Spinal cord (tissue), 10 donors: ENCODE measurements at places on chromosomes 6 and 20. TPM values are rescaled to one million over a fixed set of nuclear protein-coding genes. Genes with fewer than 3 reads are reported as not detected.

The CAGE1 gene
- not detected for polyA plus RNA-seq

The CST2 gene
- polyA plus RNA-seq: not detected

The BTBD3 gene
- 99.2 TPM for polyA plus RNA-seq

The XKR7 gene
- 9.0 TPM for polyA plus RNA-seq

The CLVS2 gene
- polyA plus RNA-seq: 16.8 TPM

The LHFPL5 gene
- polyA plus RNA-seq: 2.0 TPM

The MAS1 gene
- 0.05 TPM for polyA plus RNA-seq

The TRAPPC3L gene
- 0.45 TPM for polyA plus RNA-seq

The GSTA1 gene
- polyA plus RNA-seq: not detected

The HSPA1L gene
- 6.1 TPM for polyA plus RNA-seq

The EFCAB8 gene
- 0.36 TPM for polyA plus RNA-seq

The TRIM10 gene
- polyA plus RNA-seq: 0.14 TPM

The SLC22A16 gene
- polyA plus RNA-seq: 0.63 TPM

The PNISR gene
- polyA plus RNA-seq: 203 TPM

The AIG1 gene
- polyA plus RNA-seq: 71.9 TPM

The GNL1 gene
- 97.1 TPM for polyA plus RNA-seq

The OR2J2 gene
- not detected for polyA plus RNA-seq

The EYS gene
- 1.3 TPM for polyA plus RNA-seq

The TNNC2 gene
- 3.2 TPM for polyA plus RNA-seq

The RAET1L gene
- not detected for polyA plus RNA-seq

The TBX18 gene
- polyA plus RNA-seq: 7.9 TPM

The IL20RA gene
- 1.1 TPM for polyA plus RNA-seq
